HFFc6 (cell line): ENCODE measurements at places on chromosomes 12 and 14. TPM values are rescaled to one million over a fixed set of nuclear protein-coding genes. Genes with fewer than 3 reads are reported as not detected.

DNA sequence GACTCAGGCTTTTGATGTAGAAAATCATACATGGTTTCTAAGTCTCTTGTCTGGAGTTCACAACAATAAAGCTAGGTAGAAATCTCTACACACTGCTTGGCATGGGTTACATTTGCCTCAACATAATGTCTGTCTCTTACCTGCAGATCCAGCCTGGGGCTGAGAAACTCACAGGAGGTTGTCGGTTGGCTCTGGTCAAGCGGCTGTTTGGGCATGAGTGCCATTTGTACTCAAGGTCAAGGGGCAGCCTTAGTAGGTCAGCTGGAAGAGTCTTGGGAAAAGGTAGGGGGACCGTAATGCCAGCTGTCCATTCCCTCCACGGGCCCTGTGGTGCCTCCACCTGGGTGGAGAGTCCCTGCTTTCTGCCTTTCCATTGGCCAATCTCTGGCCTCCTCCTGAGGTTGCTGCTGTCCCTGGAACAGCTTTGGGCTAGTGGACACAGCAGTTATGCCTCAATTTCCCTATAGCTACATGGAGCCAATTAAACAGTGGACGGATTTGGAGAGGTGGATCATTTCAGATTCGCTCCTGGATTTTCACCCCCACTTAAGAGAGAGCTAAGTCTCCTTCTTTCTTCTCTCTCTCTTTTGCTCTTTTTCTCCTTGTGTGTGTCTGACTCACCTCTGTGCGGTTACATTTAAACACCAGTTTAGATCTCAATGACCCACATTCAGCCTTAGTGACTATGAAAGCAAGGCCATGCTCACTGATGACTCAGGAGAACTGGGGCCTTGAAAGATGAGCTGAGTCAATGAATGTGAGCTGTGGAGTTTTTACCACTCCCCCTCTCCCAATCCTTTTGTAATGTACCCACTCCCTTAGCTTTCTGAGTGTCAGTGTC lies 132.8 kb upstream of the HIF1A start:
- peak; percentile 100 for DNase-seq

- peak; percentile 21 for DNase-seq
These were observed 5.2 kb downstream of the RITA1 start for GRCh38 chr12:113190761-113191160.

DNA sequence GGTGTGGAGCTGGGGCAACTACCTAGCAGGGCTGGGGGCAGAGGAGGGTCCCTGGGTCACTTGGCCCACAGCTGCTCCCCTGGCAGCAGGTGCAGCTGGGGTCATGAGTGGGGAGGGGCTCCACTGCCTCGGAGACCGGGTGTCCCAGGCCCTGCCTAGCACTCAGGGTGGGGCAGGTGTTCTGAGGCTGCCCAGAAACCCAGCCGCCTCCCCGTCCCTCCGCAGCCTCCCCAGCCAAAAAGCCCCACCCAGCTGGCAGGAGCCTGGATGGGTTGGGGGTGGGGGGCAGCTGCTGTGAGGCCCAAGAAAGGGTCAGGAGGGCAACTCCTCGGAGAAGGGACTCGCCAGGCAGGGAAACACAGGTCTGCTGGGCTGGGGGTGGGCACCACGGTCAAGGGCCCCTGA lies 11.2 kb downstream of the AHNAK2 start:
- no peak for DNase-seq

Gene ST8SIA1
- not detected in 3 replicates for total RNA-seq

Gene LPAR5
- total RNA-seq: not detected in 3 replicates
